ENCODE measurements at places on chromosomes 11 and 22.

- peak; percentile 35 for DNase-seq
Observed at GRCh38 chr11:117907276-117908108, 21.7 kb downstream of the TMPRSS13 start.

DNA sequence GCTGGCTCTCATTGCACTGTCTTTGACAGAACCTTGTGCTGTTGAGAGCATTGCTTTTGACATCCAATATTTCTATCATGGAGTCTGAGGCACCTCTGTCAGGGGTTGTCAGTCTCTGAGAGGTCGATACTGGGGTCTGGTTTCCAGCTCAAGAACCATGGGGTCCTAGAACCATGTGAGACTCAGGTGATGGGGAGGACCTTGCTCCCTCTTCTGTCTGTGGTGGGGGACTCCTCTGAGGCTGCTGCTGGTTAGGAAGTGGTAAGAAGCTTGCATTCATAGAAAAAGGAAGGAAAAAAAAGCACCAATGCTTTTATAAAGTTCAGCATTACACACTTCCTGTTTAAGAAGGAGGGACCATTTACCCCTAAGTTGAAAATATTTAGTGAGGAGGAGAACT is 91.8 kb upstream of the CD44 start:
- no peak for DNase-seq

DNA sequence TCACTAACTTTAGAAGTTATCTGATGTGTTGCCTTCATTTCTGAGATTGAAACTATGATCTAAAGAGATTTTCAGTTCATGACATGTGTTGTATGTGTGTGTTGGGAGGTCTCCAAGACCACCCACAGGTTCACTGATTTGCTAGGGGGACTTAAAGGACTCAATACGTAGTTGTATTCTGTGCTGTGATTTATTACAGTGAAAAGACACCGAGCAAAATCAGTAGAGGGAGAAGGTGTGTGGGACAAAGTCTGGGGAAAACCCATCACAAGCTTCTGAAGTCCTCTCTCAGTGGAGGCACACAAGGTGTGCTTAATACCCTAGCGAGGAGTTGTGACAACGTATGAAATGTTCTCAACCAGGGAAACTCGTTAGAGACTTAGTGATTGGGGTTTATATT is 35.6 kb downstream of the RNF169 start:
- no peak for DNase-seq

GRCh38 chr11:44604171-44604581 is 38.7 kb downstream of the CD82 start:
- no peak for DNase-seq

DNA sequence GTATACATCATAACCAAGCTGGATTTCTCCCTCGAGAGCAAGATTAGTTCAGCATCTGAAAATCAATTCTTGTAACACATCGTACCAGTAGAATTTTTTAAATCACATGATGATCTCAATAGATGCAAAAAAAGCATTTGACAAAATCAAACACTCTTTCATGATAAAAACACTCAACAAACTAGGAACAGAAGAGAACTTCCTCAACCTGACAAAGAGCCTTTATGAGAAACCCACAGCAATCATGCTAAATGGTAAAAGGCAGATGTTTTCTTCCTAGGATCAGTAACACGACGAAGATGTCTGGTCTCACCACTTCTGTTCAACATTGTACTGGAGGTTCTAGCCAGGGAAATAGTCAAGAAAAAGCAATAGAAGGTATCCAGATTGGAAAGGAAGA is 34.1 kb upstream of the TMPRSS4 start:
- DNase-seq, result no peak

GRCh38 chr11:2575591-2576051 is 124.2 kb downstream of the KCNQ1OT1 start:
- DNase-seq, result no peak

GRCh38 chr11:66112601-66113499 is 42.8 kb downstream of the PACS1 start:
- peak; percentile 78 for DNase-seq

DNA sequence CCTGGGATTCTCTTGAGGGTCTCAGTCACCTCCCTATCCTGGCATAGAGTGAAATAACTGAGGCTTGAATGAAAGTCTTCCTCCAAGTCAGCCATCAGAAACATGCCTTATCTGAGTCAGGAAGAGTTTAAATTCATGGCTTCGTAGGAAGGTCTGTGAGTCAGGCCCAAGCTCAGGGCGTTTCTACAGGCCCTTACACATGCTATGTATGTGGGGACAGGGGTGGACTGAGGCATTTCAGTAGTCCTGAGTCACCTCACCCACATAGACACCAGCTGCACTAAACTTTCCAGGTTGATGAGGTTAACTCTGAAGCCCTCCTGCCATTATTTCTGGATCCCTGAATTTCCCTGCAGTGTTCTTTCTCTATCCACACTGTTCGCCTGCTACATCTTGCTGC is 134.6 kb upstream of the RCN1 start:
- no peak for DNase-seq

- DNase-seq, result no peak
Observed at GRCh38 chr11:119552106-119552485, 129.1 kb upstream of the THY1 start.

DNA sequence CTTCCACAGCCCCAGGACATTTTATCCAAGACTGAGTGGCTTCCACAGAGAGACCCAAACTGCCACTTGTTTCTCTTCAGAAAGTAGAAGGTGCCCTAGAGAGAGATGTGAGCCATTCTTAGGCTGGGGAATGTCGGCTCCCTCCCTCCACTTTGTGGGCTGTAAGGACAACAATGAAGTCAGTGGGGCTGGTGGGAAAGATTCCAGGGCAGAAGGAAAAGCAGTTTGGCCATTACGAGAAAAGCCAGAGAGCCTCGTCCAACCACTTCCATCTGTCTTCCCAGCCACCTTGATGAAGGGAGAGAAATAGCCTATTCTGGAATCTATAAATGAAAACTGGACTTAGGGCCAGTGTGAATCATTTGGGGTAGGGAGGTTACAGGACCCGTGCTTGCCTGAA is 382.5 kb downstream of the NXPE2 start:
- DNase-seq, result no peak

DNA sequence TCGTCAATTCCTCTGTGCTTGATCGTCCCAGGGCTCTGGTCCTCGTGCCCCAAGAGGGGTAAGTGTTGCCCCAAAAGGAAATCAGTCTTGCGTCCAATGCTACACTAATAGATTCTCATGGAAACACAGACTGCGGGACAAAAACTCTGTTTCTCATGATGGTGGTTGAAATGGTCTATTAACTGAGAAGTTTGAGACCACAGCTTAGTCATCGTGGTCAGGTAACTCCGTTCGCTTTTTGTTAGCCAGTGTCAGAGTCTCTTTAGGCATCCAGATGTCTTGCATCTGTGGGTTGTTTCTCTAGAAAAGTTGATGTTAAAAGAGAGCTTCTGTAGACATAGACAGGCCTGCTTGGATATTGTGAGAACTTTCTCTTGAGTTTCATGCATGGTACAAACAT is 104.6 kb upstream of the SORL1-AS1 start:
- no peak for DNase-seq

- no peak for DNase-seq
Observed at GRCh38 chr11:112785719-112786118, 175.5 kb upstream of the NCAM1 start.

DNA sequence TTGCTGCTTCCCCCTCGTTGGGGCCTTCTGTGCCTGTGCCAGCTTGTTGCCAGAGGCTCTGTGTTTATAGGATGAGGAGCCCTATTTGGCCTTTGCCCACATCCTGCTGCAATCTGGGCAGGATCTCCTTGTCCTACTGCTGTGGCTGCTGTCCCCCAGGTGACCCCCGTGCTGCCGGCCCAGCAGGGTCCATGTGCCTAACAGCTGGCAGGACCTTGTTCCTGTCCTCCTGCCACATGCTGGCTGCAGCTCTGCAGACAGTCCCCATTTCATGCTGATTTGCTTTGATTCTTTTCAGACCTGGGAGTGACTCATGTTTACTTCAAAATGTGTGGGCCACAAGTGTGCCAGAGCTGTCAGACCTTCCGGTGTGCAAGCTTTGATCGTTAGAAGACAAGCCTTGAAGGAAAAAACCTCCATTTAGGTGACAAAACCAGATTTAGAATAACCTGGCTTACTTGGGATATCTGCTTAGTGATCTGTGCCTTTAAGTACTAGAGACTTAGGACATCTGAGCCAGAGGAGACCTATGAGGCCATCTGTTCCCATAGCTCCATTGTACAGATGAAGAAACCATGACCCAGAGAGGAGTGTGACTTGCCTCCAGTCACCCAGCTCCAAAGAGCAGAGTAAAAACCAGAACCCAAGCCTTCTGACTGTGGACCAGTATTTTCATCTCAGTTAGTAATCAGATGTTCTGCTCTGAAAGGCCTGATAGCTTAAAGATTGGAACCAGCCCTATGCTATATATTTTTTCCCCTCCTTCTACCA is 11.1 kb downstream of the NAV2 start:
- no peak for DNase-seq

DNA sequence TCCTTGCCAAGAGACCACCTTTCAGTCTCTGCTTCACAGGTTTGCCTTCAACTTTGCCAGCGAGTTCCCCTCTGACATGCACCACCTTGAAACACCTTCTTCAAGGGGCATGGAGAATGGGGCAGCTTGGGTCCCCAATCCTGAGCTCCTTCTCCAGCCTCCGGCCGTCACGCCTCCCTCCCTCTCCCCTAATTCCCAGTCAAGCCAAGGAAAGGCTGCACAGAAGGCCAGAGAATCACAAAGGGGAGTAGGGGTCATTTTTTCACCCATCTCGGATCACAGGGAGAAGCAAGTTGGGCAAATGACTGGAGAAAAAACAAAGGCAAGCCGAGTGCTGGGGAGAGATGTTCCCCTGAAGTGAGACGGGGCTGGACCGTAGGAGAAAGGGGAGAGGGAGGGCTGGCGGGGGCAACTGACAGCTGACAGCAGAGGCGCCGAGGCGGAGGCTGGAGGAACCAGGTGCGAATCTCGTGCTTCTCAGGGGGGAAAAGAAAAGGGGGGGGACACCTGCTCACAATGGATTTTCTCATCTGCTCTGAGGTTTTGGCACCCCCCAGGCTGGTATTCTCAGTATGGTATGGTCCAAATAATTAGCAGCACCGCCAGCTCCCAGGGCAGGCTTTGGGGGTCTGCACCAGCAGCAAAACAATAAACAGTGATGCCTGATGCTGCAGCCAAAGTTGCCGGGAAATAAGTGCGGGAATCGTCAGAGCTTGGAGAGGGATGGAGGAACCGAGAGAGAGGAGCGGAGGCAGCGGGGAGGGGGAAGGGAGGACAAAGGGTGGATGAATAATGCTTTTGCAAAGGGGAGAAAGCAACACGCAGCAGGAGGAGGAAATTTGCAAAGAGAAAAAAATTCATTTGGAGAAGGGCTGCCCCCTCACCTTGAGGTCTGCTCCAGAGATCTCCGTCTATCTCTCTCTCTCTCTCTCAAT is 644 bp downstream of the YPEL4 start:
- DNase-seq, result no peak

- DNase-seq, result no peak
Observed at GRCh38 chr11:78834886-78835285, 260.2 kb upstream of the NARS2 start.

DNA sequence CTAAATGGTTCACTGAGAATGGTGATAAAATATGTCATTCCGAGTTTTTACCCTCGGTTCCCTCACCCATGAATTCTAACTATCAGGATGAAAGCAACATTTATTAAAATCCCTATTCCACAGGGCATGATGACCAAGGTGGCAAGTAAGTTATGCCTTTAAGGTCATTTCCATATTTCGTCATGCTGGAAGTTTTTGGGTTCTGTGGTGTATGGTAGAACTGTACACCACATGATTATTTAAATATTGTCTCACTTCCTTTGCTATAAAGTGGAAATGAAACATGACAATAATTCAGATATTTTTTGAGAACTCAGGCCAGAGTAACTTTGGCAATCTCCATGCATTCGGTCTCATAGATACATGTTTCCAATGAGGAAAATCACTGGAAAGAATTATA is 68.5 kb upstream of the CARD18 start:
- no peak for DNase-seq

GRCh38 chr11:106463154-106463553 is 385.7 kb downstream of the AASDHPPT start:
- DNase-seq, result no peak

GRCh38 chr11:134393638-134394037 is 18.4 kb downstream of the B3GAT1 start:
- no peak for DNase-seq

GRCh38 chr11:118622376-118623268 is 15.2 kb downstream of the PHLDB1 start:
- no peak for DNase-seq

GRCh38 chr11:127074151-127074761 is 73.7 kb upstream of the KIRREL3 start:
- DNase-seq, result peak; percentile 10

GRCh38 chr11:113773092-113773415 is 438 bp downstream of the ZW10 start:
- DNase-seq, result no peak

- DNase-seq, result no peak
Observed at GRCh38 chr11:125300791-125301218, 136.3 kb downstream of the PKNOX2 start.

GRCh38 chr11:70699294-70700221 is 301.2 kb downstream of the CTTN start:
- DNase-seq, result no peak

GRCh38 chr11:5528495-5528894 is 12.0 kb upstream of the UBQLNL start:
- DNase-seq, result no peak

DNA sequence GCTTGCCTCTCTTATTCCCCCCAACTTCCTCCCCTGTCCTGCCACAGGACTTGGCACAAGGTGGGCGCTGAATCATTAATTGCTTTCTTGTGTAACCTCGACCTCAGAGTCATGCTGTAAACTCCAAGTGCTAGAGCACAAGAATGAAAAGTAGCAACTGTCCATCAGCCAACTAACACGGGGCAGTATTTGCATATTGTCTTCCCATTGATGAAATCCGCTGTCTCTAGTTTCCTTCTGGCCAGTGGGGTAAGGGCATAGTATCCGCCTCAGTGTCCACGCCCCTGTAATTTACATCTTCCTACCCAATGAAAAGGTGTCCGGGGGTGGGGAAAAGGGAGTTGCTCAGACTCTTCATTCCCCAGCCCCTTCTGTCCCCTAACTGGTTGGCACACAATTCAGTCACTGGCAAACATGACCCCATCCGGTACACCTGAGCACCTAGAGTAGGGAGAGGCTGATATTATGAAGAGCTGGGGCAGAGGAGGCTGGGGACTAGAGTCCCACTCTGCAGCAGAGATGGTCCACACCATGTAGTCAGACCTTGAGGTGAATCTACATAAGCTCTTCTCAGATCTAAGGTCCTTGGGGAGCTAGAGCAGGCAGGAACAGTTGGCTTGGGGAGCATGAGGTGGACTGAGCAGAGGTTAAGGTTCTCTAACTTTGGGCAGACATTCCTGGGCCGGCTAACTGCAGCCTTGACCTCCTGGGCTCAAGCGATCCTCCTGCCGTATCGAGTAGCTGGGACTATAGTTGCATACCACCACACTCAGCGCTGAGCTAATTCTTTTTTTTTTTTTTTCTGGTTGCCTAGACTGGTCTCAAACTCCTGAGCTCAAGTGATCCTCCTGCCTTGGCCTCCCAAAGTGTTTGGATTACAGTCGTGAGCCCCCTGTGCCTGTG is 6.8 kb upstream of the GGA1 start:
- no peak for DNase-seq

- no peak for DNase-seq
Observed at GRCh38 chr22:17135153-17135760, 14.1 kb upstream of the TMEM121B start.

GRCh38 chr11:3879967-3880542 is 24.6 kb downstream of the STIM1 start:
- no peak for DNase-seq

GRCh38 chr22:50502628-50503474 is 4.7 kb downstream of the LMF2 start:
- no peak for DNase-seq

GRCh38 chr11:70807195-70807543 is 408.8 kb downstream of the CTTN start:
- no peak for DNase-seq

Data from Panc1 (cell line).